ENCODE measurements at places on chromosomes 7 and 10.

DNA sequence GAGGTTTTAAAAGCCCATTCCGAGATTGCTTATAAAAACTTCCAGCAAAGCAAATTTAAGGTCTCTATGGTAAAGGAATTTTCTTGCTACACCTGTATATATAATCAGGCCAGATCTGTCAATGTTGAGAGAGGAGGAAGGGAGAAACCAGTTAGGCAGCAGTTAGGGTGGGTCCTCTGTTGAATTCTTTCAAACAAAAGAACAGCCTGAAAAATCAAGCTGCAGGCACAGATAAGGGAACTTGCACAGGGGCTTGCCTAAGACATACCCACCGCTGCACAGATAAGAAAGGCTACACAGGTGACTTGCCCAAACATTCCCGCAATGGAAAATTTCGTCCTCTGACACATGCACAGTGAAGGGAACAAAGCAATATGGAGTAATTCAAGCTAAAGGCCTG lies 59.8 kb upstream of the IMMP2L start:
- H3K4me3 ChIP-seq = no peak overlapping the region
- no peak overlapping the region for H3K27ac ChIP-seq
- no peaks in the 10 kb centered on the region for H3K36me3 ChIP-seq
- H3K27me3 ChIP-seq = peaks cover 7% of the 10 kb centered on the region

- H3K36me3 ChIP-seq = no peaks in the 10 kb centered on the region
- H3K4me3 ChIP-seq = no peak overlapping the region
- no peaks in the 10 kb centered on the region for H3K27me3 ChIP-seq
- no peak for DNase-seq
These were observed 150.5 kb downstream of the PLXDC2 start for GRCh38 chr10:19966751-19967150.

GRCh38 chr10:66999762-67000545 lies 74.1 kb downstream of the LRRTM3 start:
- no peak overlapping the region for H3K4me3 ChIP-seq
- no peaks in the 10 kb centered on the region for H3K36me3 ChIP-seq
- no peak for DNase-seq
- no peaks in the 10 kb centered on the region for H3K4me1 ChIP-seq
- no peaks in the 10 kb centered on the region for H3K27me3 ChIP-seq
- H3K27ac ChIP-seq = no peak overlapping the region

DNA sequence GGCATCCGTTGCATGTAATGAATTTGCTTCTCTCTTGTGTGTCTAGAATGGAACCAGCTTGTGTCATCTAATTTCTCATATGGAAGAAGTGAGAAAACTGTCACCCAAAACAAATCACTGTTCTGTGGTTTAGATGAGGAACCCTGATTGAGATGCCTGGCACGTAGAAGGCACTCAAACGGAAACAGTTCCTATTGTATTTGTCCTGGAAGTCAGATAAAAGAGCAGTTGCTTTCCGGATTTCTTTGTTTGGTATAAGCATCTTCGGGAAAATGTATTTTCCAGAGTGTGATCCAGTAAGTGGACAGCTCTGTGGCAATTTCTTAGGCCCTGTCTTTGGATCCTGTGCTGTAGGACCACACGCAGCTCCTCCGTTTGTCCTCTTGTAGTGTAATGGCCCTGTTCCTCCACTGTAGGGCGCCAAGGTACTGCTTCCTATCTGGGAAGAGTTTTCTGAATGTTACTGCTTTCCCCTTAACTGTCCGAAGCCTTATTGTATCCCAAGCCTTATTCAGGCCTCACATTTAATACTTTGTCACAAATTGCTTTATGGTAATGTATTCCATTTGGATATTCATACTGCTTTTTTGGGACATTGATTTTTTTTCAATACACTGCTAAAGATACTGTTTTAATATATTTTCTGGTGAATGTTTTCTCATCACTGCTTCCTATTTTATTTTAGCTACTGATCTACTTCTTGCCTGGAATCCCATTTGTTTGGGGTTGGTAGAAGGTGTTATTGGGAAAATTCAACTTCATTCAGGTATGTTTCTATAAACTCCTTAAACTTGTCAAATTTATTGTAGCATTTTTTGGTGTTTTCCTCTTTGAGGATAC lies 24.8 kb downstream of the INPP5F start:
- no peaks in the 10 kb centered on the region for H3K27me3 ChIP-seq
- H3K4me3 ChIP-seq = no peak overlapping the region
- H3K36me3 ChIP-seq = peaks cover 5% of the 10 kb centered on the region
- peaks cover 5% of the 10 kb centered on the region for H3K4me1 ChIP-seq
- H3K27ac ChIP-seq = no peak overlapping the region
- DNase-seq = no peak

DNA sequence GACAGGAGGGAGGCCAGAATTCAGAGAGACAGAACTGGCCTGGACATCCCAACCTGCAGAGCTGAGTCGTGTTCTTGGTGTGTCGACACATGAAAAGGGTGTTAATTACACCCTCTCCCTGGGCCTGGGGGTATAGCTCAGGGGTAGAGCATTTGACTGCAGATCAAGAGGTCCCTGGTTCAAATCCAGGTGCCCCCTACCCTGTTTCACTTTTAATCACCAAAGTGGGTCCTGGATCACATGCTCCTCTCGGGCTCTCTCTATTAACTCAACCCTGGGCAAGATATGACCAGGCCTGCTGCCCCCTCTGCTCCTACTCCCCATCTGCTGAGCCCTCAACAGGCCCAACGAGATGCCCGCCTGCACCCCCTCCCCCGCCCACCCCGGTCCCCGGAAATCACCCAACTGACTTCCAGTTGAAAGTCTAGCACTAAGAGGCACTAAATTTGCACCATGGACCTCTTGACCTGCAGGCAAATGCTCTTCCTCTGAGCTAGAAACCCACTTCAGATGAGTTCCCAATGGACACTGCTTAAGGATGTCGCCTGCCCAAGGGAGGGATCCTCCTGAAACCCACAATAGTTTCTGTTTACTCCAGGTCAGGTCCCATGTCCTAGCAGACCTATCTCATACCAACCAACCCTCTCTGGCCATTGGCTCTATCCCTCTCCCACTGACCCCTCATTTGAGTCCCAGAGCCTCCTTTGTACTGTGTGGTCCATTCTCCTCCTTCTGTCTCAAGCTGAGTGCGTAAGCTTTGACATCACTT lies 137.6 kb downstream of the ZNF467 start:
- H3K36me3 ChIP-seq = no peaks in the 10 kb centered on the region
- no peaks in the 10 kb centered on the region for H3K4me1 ChIP-seq
- H3K27me3 ChIP-seq = peaks cover 6% of the 10 kb centered on the region

DNA sequence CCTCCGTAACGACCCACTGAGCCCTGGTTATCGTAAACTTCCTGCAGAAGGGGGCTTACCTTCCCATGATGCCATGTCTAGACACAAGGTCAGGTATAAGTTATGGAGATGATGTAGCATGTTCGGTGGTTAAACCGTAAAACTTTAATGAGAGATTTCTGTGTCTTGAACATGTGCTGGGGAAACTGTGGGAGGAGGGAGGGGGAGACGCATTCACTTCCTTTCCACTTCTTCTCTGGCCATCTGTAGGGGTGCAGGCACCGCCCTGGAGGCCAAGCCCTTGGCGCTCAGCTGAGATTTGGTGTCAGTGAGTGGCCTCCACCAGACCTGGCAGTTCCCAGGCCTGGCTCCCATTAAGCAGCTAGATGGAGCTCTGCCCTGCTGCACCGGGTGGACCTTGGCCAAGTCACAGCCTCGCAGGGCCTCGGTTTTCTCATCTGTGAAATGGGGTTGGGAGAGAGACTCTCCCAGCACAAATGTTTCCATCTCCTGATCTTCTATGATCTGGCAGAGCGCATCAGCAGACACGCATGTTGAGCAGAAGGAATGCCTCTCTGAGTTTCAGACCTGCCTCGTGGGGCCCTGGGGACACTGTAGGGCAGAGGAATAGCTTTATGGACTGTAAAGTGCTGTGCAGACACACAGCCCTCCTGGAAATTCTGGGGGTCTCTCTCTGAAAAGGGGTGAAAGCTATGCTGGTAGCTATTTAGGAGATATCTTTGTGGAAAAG lies 106.0 kb downstream of the COL26A1 start:
- H3K27ac ChIP-seq = no peak overlapping the region
- no peak for DNase-seq
- H3K4me1 ChIP-seq = peaks cover 10% of the 10 kb centered on the region
- H3K4me3 ChIP-seq = no peak overlapping the region
- H3K36me3 ChIP-seq = peaks cover 2% of the 10 kb centered on the region
- no peaks in the 10 kb centered on the region for H3K27me3 ChIP-seq

GRCh38 chr7:150754951-150755350 lies 17.7 kb downstream of the GIMAP5 start:
- H3K27me3 ChIP-seq = no peaks in the 10 kb centered on the region
- H3K27ac ChIP-seq = peak overlapping the region; percentile 91
- H3K36me3 ChIP-seq = no peaks in the 10 kb centered on the region
- no peak for DNase-seq

GRCh38 chr10:11253385-11254002 lies 235.8 kb downstream of the CELF2 start:
- H3K36me3 ChIP-seq = peaks cover 41% of the 10 kb centered on the region
- peaks cover 31% of the 10 kb centered on the region for H3K4me1 ChIP-seq
- H3K27ac ChIP-seq = peak overlapping the region; percentile 56
- H3K27me3 ChIP-seq = no peaks in the 10 kb centered on the region
- no peak overlapping the region for H3K4me3 ChIP-seq

GRCh38 chr10:88385601-88386203 lies 197.4 kb downstream of the RNLS start:
- H3K27me3 ChIP-seq = no peaks in the 10 kb centered on the region
- peaks cover 22% of the 10 kb centered on the region for H3K4me1 ChIP-seq
- peak; percentile 78 for DNase-seq

GRCh38 chr7:24572016-24572392 lies 1.2 kb upstream of the PALS2 start:
- H3K27ac ChIP-seq = peak overlapping the region; percentile 83
- DNase-seq = no peak
- H3K36me3 ChIP-seq = no peaks in the 10 kb centered on the region
- H3K27me3 ChIP-seq = peaks cover 47% of the 10 kb centered on the region
- peaks cover 25% of the 10 kb centered on the region for H3K4me1 ChIP-seq

GRCh38 chr10:92849576-92850090 lies 1.3 kb downstream of the EXOC6 start:
- no peaks in the 10 kb centered on the region for H3K27me3 ChIP-seq
- H3K4me3 ChIP-seq = peak overlapping the region; percentile 86
- H3K36me3 ChIP-seq = peaks cover 11% of the 10 kb centered on the region
- peaks cover 28% of the 10 kb centered on the region for H3K4me1 ChIP-seq
- no peak for DNase-seq

- H3K36me3 ChIP-seq = peaks cover 15% of the 10 kb centered on the region
- peak overlapping the region; percentile 99 for H3K27ac ChIP-seq
- H3K27me3 ChIP-seq = no peaks in the 10 kb centered on the region
- H3K4me1 ChIP-seq = peaks cover 26% of the 10 kb centered on the region
- peak overlapping the region; percentile 98 for H3K4me3 ChIP-seq
These were observed 1.2 kb downstream of the TPK1 start for GRCh38 chr7:144834641-144835144.

- H3K4me3 ChIP-seq = no peak overlapping the region
- DNase-seq = no peak
- peaks cover 2% of the 10 kb centered on the region for H3K36me3 ChIP-seq
- no peak overlapping the region for H3K27ac ChIP-seq
- no peaks in the 10 kb centered on the region for H3K4me1 ChIP-seq
These were observed 85.7 kb upstream of the LRGUK start for GRCh38 chr7:134041477-134041876.

DNA sequence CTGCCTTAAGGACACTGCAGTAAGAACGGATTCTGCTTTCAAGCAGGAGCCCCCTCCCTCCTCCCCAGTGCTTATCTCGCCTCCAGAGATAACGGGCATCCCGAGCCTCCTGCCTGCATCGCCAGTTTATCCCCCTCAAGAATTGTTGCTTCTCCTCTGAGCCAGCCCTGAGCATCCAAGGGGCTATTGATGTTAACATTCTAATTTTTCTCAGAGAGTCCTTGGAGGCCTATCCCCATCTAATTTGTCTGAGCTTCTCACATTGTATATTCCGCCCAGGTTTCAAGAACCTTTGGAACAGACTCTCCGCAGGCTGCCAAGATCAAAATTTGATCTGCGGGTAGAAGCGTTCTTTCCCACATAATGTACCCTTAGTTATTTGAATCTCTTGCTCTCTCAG lies 180.0 kb downstream of the GFRA1 start:
- H3K27me3 ChIP-seq = no peaks in the 10 kb centered on the region
- no peak overlapping the region for H3K4me3 ChIP-seq
- no peaks in the 10 kb centered on the region for H3K4me1 ChIP-seq
- H3K36me3 ChIP-seq = no peaks in the 10 kb centered on the region
- no peak overlapping the region for H3K27ac ChIP-seq
- DNase-seq = no peak

- no peak for DNase-seq
- no peaks in the 10 kb centered on the region for H3K4me1 ChIP-seq
- no peak overlapping the region for H3K27ac ChIP-seq
- no peak overlapping the region for H3K4me3 ChIP-seq
These were observed 400.5 kb downstream of the PTPRN2 start for GRCh38 chr7:158186864-158187693.

DNA sequence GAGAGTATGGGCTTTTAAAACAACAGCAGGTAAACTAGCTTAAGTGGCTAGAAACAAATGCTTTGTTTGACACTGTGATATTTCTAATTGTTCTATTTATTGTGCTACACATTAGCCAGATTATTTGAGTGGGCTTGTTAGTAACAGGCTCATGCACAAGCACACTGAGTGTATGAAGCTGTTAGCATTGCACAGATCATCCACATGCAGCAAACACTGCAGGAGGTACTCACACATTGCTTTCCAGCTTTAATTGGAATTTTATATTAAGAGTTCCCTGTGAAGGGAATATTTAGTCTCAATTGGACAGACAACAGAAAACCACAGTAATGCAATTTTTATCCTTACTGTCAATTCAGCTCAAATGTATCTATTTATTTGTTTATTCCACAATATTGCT lies 92.9 kb upstream of the ZNF804B start:
- no peak for DNase-seq
- no peaks in the 10 kb centered on the region for H3K36me3 ChIP-seq
- H3K27me3 ChIP-seq = no peaks in the 10 kb centered on the region
- H3K27ac ChIP-seq = no peak overlapping the region
- no peaks in the 10 kb centered on the region for H3K4me1 ChIP-seq

DNA sequence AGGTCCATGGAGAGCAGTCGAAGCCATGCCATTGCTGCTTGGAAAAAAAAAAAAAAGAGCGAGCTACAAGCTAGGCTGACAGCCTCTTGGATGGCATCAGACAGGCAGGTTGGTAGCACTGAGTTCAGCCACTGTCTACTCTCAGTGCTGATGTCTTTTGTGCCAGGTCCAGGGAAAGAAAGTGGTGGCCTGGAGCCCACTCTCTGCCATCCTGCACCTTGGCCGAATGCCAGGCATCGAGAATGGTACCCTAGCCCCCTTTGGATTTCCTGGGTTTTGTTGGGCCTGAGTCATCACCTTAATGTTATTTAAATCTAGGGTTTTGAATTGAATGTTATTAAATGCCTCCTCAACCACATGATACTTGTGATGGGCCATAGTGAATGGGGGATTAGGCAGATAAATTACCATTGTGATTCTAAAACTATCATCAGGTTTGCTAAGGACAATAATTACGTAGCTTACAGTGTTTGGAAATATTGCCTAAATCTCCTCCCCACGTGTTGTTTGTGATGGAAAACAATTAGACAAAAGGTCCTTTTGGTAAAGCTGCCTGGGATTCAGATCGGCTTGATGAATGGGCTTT lies 195.7 kb upstream of the GPR26 start:
- no peak overlapping the region for H3K27ac ChIP-seq
- H3K27me3 ChIP-seq = peaks cover 7% of the 10 kb centered on the region

Data from activated naive CD8-positive, alpha-beta T cell treated with anti-CD3 and anti-CD28 coated beads, Interleukin-2, amount 10 ng/mL, durations not matched to agents 7 days and 5 days (primary cell).